Pancreas (tissue), 10 donors: ENCODE measurements at places on chromosomes 6 and 20. TPM values are rescaled to one million over a fixed set of nuclear protein-coding genes. Genes with fewer than 3 reads are reported as not detected.

DNA sequence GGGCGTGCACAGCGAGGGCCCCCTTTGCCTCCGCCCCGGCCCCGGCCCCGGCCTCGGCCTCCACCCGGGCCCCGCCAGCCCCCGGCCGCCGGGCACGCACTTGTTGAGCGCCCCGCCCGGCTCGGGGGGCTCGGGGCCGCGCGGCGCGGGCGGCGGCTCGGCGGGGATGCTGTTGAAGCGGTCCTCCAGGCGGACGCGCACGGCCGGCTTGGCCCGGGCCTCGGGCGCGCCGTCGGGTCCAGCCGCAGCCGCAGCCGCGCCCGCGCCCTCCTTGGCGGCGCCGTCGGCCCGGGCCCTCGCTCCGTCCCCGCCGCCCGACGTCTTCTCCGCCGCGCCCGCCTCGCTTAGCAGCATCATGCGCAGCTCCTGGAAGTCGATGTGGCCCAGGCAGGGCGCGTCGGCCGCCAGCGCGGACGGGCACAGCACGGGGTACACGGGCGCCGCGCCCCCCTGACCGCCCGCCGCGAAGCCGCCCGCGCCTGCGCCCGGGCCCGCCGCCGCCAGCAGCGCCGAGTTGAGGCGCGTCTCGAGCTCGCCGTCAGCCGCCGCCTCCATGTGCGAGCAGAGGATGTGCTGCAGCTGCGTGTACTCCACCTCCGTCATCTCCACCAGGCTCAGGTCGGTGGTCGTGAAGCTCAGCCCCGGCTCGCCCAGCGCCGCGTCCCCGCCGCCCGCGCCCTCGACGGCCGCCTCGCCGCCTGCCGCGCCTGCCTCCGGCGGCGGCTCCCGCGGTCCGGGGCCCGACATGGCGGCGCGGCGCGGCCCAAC is 514 bp downstream of the TCFL5 start:
- peak overlapping the region; percentile 18 for H3K4me3 ChIP-seq
- H3K36me3 ChIP-seq: peaks cover 6% of the 10 kb centered on the region
- H3K27ac ChIP-seq: no peak overlapping the region
- peak; percentile 79 for DNase-seq

COL9A3 gene
- polyA plus RNA-seq: 183 TPM

GRCh38 chr6:138429761-138430160 is 25.7 kb downstream of the HEBP2 start:
- no peaks in the 10 kb centered on the region for H3K4me1 ChIP-seq
- no peaks in the 10 kb centered on the region for H3K27me3 ChIP-seq
- no peak overlapping the region for H3K27ac ChIP-seq
- no peak for DNase-seq
- H3K36me3 ChIP-seq: peaks cover 17% of the 10 kb centered on the region

DNA sequence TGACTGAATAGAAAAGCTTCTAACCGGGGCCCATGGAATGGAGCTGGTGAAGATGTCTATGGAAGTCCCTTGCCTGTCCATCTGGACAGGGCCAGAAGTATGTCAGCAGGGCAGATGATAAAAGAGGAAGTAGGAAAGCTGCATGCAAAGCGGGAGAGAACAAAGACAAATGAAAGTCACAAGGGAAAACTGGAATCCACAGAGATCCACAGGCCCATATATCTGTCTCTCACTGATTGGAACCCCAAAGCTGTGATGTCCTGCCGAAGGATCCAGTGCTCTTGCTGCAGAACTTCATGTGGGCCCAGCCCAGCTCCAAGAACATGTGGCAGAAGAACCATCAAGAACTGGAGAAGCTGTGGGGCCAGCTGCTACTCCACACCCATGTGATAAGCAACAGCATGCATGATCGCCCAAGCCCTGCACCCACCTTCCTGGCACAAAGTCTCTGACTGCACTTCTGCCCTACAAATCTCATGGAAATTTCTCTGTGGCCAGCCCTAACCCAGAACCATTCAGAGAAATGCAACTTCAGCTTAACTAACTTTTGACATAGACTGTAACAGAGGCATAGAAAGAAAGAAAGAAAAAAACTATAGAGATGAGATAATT is 716.0 kb downstream of the KIF16B start:
- DNase-seq: no peak
- no peaks in the 10 kb centered on the region for H3K4me1 ChIP-seq
- H3K4me3 ChIP-seq: no peak overlapping the region
- H3K27ac ChIP-seq: no peak overlapping the region

- peaks cover 15% of the 10 kb centered on the region for H3K36me3 ChIP-seq
- H3K27me3 ChIP-seq: no peaks in the 10 kb centered on the region
- DNase-seq: no peak
- H3K4me3 ChIP-seq: peak overlapping the region; percentile 92
- H3K27ac ChIP-seq: no peak overlapping the region
Measured at GRCh38 chr6:52283111-52283510, 1.4 kb downstream of the MCM3 start.

DNA sequence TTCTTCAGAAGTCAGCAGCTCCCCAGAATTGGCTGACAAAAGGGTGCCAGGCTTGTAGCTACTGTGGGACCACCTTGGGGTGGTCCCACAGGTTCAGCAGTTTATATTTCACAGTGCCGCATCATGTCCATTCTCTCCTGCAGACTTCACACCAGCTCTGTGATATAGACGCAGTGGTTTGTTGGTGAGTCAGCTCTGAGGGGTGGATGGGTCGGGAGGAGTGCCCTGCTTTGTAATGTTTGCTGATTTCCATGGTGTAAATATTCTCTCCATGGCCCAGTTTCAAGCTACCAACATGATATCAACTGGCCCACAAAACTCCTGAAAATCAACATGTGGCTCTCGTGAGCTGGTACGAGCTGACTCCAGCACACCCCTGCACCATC is 78.2 kb downstream of the CDH22 start:
- no peak overlapping the region for H3K27ac ChIP-seq
- no peak overlapping the region for H3K4me3 ChIP-seq
- DNase-seq: no peak

GABRR1 gene
- 0.02 TPM for polyA plus RNA-seq

GRCh38 chr6:150868759-150869158 is 3.3 kb downstream of the MTHFD1L start:
- no peak overlapping the region for H3K27ac ChIP-seq
- H3K4me1 ChIP-seq: peaks cover 4% of the 10 kb centered on the region
- no peak overlapping the region for H3K4me3 ChIP-seq

GRCh38 chr6:127342946-127343808 is at the start of gene ECHDC1:
TSS of gene ECHDC1 (minus strand) at chr6:127343609. CDS start at chr6:127331028, 12,581 bp downstream.
- peaks cover 9% of the 10 kb centered on the region for H3K4me1 ChIP-seq
- H3K27me3 ChIP-seq: no peaks in the 10 kb centered on the region
- DNase-seq: peak; percentile 39
- peak within 1 kb of the TSS; percentile 55 for H3K4me3 ChIP-seq

DNA sequence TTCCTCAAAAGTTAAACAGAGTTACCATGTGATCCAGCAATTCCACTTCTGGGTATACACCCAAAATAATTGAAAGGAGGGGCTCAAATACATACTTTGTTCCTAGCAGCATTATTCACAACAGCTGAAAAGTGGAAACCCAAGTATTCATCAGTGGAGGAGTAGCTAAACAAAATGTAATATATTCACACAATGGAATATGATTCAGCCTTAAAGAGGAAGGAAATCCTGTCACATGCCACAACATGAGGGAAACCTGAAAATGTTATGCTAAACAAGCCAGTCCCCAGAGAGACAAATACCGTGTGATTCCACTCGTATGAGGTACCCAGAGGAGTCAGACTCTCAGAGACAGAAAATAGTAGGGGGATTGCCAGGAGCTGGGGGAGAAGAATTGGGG is 44.5 kb downstream of the PXDC1 start:
- no peak overlapping the region for H3K27ac ChIP-seq
- H3K27me3 ChIP-seq: no peaks in the 10 kb centered on the region
- no peaks in the 10 kb centered on the region for H3K4me1 ChIP-seq
- H3K4me3 ChIP-seq: no peak overlapping the region
- H3K36me3 ChIP-seq: no peaks in the 10 kb centered on the region
- no peak for DNase-seq

GRCh38 chr6:137973201-137973600 is 106.1 kb downstream of the TNFAIP3 start:
- no peaks in the 10 kb centered on the region for H3K27me3 ChIP-seq
- no peaks in the 10 kb centered on the region for H3K36me3 ChIP-seq
- no peak overlapping the region for H3K4me3 ChIP-seq
- no peak for DNase-seq
- no peaks in the 10 kb centered on the region for H3K4me1 ChIP-seq
- no peak overlapping the region for H3K27ac ChIP-seq

- no peaks in the 10 kb centered on the region for H3K27me3 ChIP-seq
- H3K36me3 ChIP-seq: no peaks in the 10 kb centered on the region
- H3K4me3 ChIP-seq: no peak overlapping the region
- DNase-seq: no peak
Measured at GRCh38 chr6:80637312-80637711, 530.8 kb downstream of the BCKDHB start.

DNA sequence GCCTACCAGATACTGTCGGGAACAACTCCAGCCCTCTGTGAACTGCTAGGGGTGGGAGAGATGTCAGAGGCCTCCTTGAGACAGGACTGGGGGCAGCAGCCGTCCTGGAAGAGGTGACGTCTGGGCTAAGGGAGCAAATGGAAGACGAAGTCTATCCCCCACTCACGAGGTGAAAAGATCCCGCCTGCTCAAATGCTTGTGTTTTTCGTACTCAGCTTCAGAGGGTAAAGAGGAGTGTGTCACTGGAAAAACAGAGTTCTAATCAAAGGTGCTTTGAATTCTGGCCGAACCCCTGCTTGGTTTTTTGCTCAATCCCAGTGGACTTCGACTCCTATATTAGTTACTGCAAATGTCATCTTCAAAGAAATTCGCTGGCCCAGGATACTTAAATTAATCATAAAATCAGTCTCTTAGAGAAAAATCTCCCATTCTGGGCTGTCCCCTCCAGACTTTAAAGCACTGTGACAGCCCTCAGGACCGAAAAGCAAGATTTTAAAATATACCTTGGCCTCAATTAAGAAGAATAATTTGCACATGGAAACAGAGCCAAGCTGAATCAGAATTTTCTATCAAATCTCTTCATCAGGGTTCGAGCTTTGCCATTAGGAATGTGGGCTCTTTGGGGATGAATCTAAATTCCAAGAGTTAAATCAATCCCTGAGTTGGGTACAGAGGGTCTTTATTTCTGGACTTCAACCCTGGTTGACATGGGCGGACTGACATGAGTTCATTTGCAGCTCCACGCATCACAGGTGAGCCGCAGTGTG is 61.8 kb upstream of the AFDN start:
- H3K4me1 ChIP-seq: no peaks in the 10 kb centered on the region
- H3K27me3 ChIP-seq: no peaks in the 10 kb centered on the region
- H3K36me3 ChIP-seq: no peaks in the 10 kb centered on the region
- DNase-seq: no peak

DNA sequence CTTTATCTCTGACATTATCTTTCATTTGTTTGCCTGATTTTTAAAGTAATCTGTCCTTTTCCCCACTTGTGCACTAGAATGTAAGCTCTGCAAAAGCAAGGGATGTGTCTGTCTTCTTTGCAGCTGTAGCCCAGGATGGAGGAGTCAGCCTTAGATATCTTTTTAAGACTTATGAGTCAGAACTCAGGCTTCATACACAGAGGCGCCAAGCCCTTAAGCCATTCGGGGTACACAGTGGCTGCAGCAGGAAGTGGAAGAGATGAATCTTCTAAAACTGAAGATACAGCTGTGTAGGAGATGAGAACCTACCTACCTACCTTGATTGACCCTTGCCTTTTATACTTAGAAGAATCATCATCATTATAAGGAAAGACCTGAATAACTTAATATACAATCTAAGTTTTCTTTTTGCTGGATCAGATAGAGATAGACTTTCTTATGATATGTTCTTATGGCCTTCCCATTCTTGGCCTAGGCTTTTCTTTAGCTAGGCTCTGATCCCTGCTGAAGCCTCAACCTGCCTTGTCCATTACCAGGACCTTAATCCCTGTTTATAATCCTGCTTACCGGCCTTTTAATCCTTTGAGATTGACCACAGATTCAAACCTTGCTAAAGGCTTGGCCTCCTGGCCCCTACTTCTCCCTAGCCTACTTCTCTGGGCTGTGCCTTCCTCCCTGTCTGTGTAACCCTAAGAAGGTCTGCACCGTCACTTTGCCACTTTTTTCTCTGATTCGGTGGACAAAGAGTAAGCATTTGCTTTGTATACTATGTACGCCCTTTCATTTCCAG is 304.5 kb downstream of the PRL start:
- H3K36me3 ChIP-seq: no peaks in the 10 kb centered on the region
- peaks cover 4% of the 10 kb centered on the region for H3K4me1 ChIP-seq

- no peaks in the 10 kb centered on the region for H3K36me3 ChIP-seq
- no peak for DNase-seq
- H3K4me1 ChIP-seq: peaks cover 20% of the 10 kb centered on the region
- H3K27me3 ChIP-seq: peaks cover 4% of the 10 kb centered on the region
Measured at GRCh38 chr6:125754566-125754965, 5.1 kb downstream of the HEY2 start.

SNX14 gene
- polyA plus RNA-seq: 66.9 TPM

BANF2 gene
- polyA plus RNA-seq: 1.3 TPM

- H3K4me3 ChIP-seq: no peak overlapping the region
- no peak for DNase-seq
- peaks cover 2% of the 10 kb centered on the region for H3K4me1 ChIP-seq
- H3K27me3 ChIP-seq: no peaks in the 10 kb centered on the region
Measured at GRCh38 chr20:63775096-63775978, 35.8 kb downstream of the SLC2A4RG start.

- H3K4me1 ChIP-seq: no peaks in the 10 kb centered on the region
- no peaks in the 10 kb centered on the region for H3K36me3 ChIP-seq
- no peak for DNase-seq
- H3K4me3 ChIP-seq: no peak overlapping the region
- H3K27ac ChIP-seq: no peak overlapping the region
Measured at GRCh38 chr6:12608016-12608860, 108.3 kb upstream of the PHACTR1 start.

DNA sequence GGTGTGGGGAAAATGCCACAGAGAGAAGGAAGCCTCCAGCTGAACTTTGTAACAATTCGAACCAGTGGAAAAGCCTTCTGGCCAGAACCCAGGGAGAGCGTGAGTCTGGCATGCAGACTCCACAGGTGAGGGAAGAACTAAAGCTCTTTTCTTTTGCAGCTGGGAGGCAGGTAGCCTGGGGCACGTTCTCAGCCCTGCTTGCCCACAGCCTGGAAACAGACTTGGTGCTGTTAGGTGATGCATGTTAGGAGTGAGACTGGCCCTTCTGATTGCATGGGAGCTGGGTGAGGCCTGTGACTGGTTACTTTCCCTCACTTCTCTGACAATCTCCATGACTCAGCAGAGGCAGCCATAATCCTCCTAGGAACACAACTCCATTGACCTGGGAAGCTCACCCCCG is 34.2 kb downstream of the PROKR2 start:
- H3K4me1 ChIP-seq: no peaks in the 10 kb centered on the region
- H3K27ac ChIP-seq: no peak overlapping the region
- H3K27me3 ChIP-seq: no peaks in the 10 kb centered on the region
- no peaks in the 10 kb centered on the region for H3K36me3 ChIP-seq
- H3K4me3 ChIP-seq: no peak overlapping the region

DNA sequence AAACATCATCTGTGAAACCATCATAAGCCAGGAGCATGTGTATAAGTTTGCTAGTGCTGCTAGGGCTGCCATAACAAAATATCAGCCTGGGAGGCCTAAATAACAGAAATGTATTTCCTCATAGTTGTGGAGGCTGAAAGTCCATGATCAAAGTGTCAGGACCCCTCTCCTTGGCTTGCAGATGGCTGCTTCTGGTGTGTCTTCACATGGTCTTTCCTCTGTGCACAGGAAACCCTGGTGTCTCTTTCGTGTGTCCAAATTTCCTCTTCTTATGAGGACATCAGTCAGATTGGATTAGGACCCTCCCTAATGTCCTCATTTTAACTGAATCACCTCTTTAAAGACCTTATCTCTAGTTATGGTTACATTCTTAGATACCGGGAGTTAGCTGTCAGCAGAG is 6.2 kb upstream of the CITED2 start:
- no peaks in the 10 kb centered on the region for H3K4me1 ChIP-seq
- no peaks in the 10 kb centered on the region for H3K36me3 ChIP-seq
- H3K27me3 ChIP-seq: no peaks in the 10 kb centered on the region
- DNase-seq: no peak
- H3K27ac ChIP-seq: no peak overlapping the region
- H3K4me3 ChIP-seq: no peak overlapping the region

MATN4 gene
- 1.5 TPM for polyA plus RNA-seq

AURKA gene
- polyA plus RNA-seq: 0.80 TPM
